HFFc6 (cell line): ENCODE measurements at places on chromosomes 11 and 22.

GRCh38 chr11:7514099-7514591, 346 bp downstream of the PPFIBP2 start:
- no peak for DNase-seq

GRCh38 chr11:225734-226453, 10.2 kb downstream of the SIRT3 start:
- no peak for DNase-seq

GRCh38 chr22:32486656-32487390, 12.2 kb downstream of the FBXO7 start:
- no peak for DNase-seq

DNA sequence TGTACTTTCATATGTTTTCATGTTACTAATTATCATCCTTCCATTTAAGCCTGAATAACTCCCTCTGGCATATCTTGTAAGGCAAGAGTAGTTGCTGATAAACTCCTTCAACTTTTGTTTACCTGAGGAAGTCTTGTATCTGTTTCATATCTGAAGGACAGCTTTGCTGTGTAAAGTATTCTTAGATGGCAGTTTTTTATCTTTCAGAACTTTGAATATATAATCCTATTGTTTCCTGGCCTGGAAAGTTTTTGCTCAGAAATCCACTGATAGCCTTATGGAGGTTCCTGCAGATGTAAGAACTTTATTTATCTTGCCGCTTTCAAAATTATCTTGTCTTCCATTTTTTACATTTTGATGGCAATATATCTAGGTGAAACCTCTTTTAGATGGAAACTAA, 69.1 kb downstream of the KCNQ1OT1 start:
- no peak for DNase-seq

DNA sequence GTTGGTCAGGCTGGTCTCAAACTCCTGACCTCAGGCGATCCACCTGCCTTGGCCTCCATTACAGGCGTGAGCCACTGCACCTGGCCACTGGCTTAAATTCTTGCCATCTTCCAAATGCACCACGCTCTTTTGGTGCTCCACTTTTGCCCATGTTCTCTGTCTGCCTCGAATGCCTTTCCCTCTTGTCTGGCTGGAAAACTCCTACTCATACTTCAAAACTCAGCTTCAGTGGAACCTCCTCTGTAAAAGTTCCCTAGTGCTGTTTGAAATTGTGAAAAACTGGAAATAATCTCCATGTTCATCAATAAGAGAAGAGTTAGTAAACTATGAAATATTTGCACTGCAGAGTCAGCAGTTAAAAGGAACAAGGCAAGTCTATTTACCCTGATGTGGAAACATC, 11.5 kb downstream of the VWCE start:
- DNase-seq: no peak

- no peak for DNase-seq
These were observed 32.9 kb upstream of the EHF start for GRCh38 chr11:34588023-34588422.

DNA sequence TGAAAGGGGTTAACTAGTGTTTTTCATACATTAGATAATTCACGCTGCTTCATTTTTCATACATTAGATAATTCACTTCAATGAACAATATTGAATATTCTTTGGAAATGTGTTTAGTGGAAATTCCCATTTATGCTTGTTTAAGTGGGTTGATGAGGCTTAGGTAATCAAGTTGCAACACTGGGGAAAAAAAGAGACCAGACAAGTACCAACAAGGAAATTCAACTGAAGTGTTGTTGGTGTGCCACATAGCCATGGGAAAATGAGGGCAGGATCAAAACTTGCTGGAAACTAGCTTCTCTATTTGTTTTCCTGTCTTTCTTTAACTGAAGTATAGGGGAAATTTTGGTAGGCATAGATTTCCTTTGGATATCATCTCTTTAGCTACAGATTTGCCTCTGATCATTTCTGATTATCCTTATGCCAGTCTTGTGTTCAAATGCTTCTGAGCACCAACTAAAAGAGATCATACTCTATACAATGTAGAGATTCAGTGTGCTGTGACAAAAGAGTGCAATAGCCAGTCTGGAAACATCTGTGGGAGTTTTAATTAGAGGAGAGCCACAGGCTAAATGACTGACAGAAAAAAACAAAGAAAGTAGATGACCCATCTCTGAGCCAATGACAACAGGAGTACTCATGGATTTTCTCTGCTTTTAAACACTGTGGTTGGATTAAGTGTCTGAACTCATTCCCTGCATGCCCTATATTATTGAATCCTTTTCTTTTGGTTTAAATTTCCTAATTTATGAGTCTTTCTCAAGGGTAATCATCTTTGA, 67.6 kb upstream of the CTSC start:
- DNase-seq: no peak

DNA sequence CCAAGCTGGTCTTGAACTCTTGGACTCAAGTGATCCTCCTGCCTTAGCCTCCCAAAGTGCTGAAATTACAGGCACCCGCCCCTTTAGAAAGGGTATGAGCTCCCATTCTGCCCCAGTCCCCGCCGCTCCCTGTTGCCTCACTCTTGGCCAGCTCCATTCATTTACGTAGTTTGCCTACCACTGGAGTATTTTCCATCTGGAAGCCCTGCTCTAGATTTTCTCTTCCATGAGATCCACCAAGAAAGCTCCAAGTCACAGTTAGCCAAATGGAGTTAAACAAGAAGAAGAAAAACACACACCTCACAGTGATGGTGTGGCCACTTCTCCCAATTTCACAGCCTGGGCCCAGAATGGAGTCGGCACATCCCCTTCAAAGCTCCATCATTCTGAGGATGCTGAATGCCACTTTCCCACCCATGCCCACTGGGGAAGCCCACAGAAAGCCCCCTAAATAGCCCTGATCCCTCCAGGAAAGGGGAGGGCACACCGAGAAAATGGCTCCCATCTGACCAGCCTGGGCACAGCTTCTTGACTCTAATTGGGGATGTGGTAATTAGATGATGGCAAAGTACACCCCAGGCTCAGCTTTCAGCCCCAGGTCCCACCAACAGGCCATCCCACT, 381.2 kb downstream of the MN1 start:
- DNase-seq: no peak

DNA sequence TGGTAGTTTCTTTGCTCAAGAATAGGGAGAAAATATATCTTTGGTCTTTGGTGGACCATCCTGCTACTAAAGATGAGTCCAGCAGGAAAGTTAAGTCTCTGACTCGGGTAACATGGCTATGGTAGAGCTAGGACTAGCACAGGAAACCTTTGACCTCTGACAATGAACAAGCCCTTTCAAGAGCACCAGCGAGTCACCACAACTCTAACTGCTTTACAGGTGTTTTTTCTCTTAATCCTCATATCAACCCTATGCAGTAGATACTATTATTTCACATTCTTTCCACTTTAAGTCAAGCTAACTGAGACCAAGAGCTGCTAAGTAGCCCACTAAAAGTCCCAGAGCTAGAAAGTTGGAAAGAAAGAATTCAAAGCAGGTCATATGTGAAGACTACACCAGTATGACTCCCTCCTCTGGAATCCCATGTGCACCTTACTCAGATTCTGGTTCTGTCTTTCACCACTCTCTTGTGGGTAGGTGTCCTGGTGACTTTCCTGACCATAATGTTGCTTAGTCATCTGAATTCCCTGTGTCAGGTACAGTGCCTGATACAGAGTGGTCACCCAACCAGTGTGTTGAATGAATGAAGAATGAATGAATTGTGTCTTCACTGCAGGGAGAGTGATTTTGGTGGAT, 53.8 kb upstream of the ME3 start:
- no peak for DNase-seq

- DNase-seq: peak; percentile 27
These were observed 3.3 kb downstream of the MTMR2 start for GRCh38 chr11:95920460-95921105.

DNA sequence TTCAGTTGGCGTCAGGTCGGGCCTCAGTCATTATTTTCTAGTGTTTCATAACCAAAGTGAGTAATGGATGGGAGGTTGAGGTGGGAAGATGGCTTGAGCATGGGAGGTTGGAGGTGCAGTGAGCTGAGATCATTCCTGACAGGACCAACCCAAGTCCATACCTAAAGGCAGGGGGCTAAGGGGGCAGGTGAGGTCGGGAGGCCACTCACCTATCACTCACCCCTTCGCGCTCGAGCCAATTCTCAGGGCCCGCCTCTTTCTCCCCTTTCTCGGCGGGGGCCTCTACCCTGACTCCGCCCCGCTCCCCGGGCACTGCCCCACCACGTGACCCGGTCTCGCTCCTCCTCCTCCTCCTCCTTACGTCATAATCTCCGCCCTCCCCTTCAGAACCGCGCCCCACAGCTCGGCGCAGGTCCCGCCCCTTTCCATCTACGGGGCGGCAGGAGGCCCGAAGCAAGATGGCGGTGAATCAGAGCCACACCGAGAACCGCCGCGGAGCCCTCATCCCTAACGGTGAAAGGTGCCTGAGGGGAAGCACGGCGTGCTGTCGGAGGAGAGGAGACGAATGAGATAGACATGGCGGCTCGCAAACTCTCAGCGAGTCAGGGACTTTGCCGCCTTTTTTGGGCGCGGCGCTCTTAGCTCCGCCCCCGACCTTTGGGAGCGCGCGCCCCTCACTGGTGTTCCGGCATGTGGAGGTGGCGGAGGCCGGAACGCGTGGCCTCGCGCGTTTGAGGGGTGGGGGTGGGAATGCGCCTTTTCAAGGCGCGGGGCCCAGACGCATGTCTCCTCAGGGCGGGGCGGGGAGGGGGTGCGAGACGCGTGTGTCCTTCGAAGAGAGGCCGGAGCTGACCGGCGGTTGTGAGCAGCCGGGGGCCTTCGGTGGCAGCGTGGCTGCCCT, at the start of gene WBP2NL:
TSS of gene WBP2NL (plus strand) at position 428 of the 901 bp plus-strand sequence. CDS start at position 459, 31 bp downstream.
- DNase-seq: no peak

DNA sequence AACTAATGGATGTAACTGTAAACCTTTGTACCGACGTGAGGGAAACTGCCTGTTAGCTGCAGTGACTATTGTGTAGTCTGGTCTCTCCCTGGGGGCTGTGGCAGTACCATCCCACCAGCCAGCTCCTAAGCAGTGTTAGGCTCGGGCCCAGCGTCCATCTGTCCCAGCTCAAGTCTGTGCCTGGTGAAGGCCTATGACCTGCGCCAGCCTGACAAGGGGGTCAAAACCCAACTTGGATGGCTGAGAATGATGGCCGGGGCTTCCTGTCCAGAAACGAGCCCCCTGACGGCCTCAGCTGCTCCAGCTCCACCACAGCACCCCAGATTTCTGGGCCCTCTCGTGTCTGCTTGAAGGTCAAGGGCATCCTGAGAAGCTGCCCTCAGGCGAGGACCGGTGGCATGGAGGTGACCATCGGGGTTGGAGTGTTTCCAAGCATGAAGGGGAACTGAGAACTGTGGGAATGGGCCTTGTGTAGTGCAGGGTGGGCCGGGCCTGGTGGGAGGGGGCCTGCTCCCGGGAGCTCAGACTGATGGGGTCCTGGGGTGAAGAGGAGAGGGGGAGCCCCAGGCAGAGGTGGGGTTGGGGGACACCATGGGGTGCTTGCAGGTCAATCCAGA, 14.3 kb upstream of the SPI1 start:
- DNase-seq: no peak

DNA sequence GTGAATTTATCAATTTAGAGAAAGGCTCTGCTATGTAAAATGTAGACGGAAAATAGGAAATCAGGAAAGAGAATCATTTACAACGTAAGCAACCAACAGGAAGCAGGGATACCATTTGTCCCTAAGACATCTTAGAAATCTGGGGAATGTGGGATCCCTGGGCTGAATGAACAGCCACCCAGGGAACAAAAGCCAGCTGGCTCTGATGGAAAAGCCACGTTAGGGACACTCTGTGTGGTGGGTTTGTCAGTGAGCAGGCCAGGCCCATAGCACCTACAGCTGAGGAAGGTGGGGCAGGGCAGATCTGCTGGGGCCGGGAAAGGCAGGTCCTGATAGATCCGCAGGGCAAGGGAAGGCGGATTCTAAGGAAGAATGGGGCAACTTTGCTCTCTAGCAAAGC, 87.1 kb upstream of the CSNK2A3 start:
- no peak for DNase-seq

- DNase-seq: no peak
These were observed 86.7 kb downstream of the C11orf58 start for GRCh38 chr11:16825101-16825500.

DNA sequence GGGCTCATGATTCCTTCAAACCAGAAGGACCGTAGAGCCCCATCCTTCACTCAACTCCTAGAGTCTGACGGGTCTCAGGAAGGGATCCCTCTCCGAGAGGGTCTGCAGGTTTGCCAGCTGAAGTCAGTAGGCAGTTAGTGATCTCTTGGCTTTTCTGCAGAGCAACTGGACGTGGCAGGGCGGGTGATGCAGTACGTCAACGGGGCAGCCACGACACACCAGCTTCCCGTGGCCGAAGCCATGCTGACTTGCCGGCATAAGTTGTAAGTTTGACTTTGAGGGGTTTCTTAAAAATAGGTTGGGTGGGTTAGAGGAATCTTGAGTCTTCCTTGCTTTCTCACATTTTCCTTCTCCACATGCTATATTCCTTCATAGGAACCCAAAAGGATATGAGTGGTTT, 33.3 kb upstream of the RAB1B start:
- DNase-seq: no peak

DNA sequence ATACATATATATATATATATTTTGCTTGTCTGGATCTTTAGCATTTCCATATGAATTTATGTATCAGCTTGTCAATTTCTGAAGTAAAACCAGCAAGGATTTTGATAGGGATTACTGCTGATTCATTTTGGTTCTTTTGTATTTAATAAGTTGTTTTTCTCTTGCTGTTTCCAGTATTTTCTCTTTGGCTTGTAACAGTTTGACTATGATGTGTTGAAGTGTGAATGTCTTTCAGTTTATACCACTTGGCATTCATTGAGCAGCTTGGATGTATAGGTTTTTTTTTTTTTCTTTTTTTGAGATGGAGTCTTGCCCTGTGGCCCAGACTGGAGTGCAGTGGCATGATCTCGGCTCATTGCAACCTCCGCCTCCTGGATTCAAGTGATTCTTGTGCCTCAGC, 12.4 kb downstream of the LDHAL6A start:
- no peak for DNase-seq

DNA sequence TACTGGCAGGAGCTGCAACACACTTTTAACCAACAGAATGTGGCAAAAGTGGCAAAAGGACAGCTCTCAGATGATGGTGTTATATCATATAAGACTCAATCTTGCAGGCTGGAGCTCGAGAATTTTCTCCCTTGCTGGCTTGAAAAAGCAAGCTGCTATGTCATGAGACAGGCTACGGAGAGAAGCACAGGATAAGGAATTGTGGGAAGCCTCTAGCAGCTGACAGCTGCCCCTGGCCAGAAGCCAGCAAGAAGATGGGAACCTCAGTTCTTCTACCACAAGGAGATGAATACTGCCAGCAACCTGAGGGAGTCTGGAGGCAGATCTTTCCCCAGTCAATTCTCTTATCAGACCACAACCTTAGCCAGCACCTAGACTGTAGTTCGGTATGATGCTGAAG, 24.6 kb downstream of the FXYD6 start:
- DNase-seq: no peak

- DNase-seq: no peak
These were observed 42.5 kb upstream of the GAL start for GRCh38 chr11:68641880-68642279.
